ENCODE measurements at places on chromosomes 4 and X.

DNA sequence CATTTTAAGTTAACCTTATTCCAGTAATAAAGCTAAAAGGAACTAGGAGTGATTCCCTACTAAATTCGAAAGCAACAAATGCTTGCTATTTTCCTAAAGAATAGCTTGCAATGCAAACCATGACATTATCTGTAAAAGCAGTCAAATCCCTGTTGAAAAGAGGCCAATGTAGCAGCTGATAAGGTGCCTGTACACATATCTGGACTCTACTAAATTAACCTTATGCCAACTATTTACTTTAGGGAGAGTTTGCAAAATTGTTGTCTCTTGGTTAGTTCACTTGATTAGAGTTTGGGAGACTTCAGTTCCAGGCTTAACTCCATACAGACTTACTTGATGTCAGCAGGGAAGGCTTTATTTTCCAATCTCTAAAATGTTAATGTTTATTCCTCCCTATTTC, 6.0 kb downstream of the IL13RA2 start:
- no peak overlapping the region for H3K27ac ChIP-seq
- no peaks in the 10 kb centered on the region for H3K27me3 ChIP-seq
- no peaks in the 10 kb centered on the region for H3K36me3 ChIP-seq
- DNase-seq: no peak
- H3K4me3 ChIP-seq: no peak overlapping the region

DNA sequence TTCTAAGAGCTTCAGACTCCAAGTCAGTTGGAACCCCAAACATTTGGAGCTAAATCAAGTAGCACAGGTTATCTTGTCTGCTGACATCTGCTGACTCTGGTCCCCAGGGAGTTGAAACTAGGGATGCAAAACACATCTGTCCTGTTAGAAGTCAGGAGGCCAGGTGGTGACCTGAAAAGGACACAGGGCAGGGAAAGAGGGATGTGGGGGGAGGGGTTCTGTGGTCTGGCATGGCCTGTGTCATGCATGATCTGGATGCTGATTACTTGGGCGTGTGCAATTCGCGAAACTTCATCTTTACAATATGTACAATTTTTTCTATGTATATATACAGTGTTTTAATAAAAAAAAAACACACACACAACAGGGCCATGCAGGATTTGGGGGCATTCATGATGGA, 55.3 kb downstream of the FHDC1 start:
- no peak for DNase-seq
- no peak overlapping the region for H3K4me3 ChIP-seq
- no peaks in the 10 kb centered on the region for H3K4me1 ChIP-seq
- H3K27ac ChIP-seq: no peak overlapping the region
- H3K36me3 ChIP-seq: no peaks in the 10 kb centered on the region
- H3K27me3 ChIP-seq: peaks cover 22% of the 10 kb centered on the region

- no peaks in the 10 kb centered on the region for H3K36me3 ChIP-seq
- H3K4me3 ChIP-seq: no peak overlapping the region
- no peak overlapping the region for H3K27ac ChIP-seq
- no peaks in the 10 kb centered on the region for H3K4me1 ChIP-seq
- no peak for DNase-seq
- H3K27me3 ChIP-seq: peaks cover 43% of the 10 kb centered on the region
Observed at GRCh38 chr4:168636506-168637196, 139.8 kb downstream of the PALLD start.

GRCh38 chr4:144202081-144202480, 61.6 kb upstream of the GYPA start:
- DNase-seq: no peak
- H3K27ac ChIP-seq: no peak overlapping the region
- no peak overlapping the region for H3K4me3 ChIP-seq

GRCh38 chr4:29278585-29278984, 1441.6 kb upstream of the PCDH7 start:
- H3K4me3 ChIP-seq: no peak overlapping the region
- H3K27me3 ChIP-seq: no peaks in the 10 kb centered on the region
- H3K4me1 ChIP-seq: no peaks in the 10 kb centered on the region
- DNase-seq: no peak
- no peak overlapping the region for H3K27ac ChIP-seq

DNA sequence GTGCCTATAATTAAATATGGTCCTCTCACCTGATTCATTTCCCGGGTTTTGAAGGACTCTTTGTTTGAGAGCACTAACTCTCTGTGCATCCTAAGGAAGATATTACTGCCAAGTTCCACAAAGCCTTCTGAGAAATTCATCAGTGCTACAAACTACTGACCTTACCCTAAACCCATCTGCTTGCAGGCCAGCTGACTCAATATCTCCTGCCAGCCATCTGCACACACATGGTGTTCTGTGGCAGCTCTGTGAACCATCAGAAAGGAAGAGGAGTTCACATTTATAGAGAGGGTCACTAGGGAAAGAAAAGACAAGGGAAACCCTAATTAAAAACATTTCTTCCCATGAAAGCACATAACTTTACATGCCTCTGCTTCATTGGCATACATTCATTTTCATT, 156.7 kb downstream of the ATP10D start:
- no peak overlapping the region for H3K4me3 ChIP-seq
- no peaks in the 10 kb centered on the region for H3K4me1 ChIP-seq
- no peak for DNase-seq
- no peak overlapping the region for H3K27ac ChIP-seq
- H3K27me3 ChIP-seq: peaks cover 9% of the 10 kb centered on the region

DNA sequence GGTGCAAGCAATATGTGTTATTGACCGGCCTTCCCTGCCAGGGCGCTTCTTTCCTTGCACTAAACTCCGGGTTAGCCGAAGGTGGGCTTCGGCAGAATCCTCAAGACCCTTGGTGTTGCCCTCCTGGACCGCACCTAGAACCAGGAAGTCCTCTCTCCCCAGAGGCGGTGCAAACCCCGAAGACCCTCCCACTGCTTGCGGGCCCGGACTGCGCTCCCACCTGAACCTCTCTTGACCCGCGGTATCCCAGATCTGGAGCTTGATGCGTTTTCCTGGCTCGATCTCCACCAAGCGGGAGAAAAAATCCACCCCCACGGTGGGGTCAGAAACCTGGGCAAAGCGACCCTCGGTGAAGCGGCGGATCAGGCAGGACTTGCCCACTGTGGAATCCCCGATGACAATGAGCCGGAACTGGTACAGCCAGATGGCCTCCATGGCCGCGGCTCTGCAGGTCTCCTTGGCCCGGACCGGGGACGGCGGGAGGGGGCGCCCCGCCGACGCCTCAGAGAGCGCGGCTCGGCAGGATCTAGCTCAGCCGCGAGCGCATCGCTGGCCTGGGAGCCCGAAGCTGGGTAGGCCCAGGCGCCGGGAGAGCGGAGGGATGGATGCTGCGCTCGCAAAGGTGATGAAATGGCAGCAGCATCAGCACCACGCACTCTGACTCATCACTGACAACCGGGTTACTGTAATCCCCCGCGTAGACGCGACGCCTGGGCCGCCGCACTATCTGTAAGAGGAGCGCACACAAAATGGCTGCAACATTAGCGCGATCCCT, at the start of gene RAB39B:
TSS of gene RAB39B (minus strand) at position 638 of the 775 bp plus-strand sequence. CDS start at position 435, 203 bp downstream.
- peaks cover 8% of the 10 kb centered on the region for H3K36me3 ChIP-seq
- H3K27me3 ChIP-seq: no peaks in the 10 kb centered on the region
- peaks cover 31% of the 10 kb centered on the region for H3K4me1 ChIP-seq
- peak; percentile 78 for DNase-seq
- peak within 1 kb of the TSS; percentile 91 for H3K27ac ChIP-seq

DNA sequence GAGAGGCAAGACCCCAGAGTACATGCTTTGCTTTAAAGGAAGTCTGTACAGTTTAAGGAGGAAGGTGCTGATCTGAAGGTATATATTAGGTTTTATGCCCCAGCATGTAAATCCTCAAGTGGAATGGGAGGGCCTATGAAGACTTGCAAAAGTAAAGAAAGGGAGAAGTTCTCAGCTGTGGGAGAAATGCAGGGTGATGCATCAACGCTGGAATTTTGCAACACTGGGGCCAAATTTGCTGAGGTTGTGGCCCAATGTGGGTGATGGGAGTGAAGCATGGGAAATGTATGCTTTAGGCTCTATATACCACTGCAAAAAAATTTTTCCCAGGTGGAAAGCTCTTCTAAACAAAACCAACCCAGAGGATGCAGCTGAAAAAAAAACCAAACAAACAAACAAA, 33.8 kb upstream of the GPR174 start:
- no peaks in the 10 kb centered on the region for H3K27me3 ChIP-seq
- no peak overlapping the region for H3K27ac ChIP-seq
- no peak overlapping the region for H3K4me3 ChIP-seq
- peaks cover 22% of the 10 kb centered on the region for H3K36me3 ChIP-seq
- DNase-seq: no peak

GRCh38 chr4:6369924-6370645, 100.4 kb downstream of the WFS1 start:
- H3K36me3 ChIP-seq: no peaks in the 10 kb centered on the region
- peaks cover 4% of the 10 kb centered on the region for H3K27me3 ChIP-seq
- DNase-seq: no peak

- peaks cover 4% of the 10 kb centered on the region for H3K27me3 ChIP-seq
- no peaks in the 10 kb centered on the region for H3K36me3 ChIP-seq
- no peak overlapping the region for H3K27ac ChIP-seq
- DNase-seq: no peak
Observed at GRCh38 chr4:53686521-53686920, 95.2 kb upstream of the LNX1 start.

DNA sequence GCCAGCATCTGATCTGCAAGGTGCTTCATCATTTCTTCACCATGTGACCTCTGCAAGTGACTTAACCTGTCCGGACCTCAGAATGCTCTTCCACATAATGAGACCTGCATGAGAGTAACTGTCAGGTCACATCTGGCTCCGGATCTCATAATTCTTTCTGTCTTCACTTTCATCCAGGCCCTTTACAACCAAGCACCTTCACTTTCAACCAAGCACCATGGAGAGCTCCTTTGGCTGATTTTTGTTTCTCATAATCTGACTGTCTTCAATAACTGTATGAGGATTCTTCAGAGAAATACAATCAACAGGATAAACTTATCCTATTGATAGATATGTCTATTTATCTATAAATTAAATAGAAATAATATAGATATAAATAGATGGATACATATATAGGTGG, 148.1 kb downstream of the VCX3A start:
- no peaks in the 10 kb centered on the region for H3K27me3 ChIP-seq
- H3K4me3 ChIP-seq: no peak overlapping the region
- H3K27ac ChIP-seq: no peak overlapping the region
- no peaks in the 10 kb centered on the region for H3K36me3 ChIP-seq

DNA sequence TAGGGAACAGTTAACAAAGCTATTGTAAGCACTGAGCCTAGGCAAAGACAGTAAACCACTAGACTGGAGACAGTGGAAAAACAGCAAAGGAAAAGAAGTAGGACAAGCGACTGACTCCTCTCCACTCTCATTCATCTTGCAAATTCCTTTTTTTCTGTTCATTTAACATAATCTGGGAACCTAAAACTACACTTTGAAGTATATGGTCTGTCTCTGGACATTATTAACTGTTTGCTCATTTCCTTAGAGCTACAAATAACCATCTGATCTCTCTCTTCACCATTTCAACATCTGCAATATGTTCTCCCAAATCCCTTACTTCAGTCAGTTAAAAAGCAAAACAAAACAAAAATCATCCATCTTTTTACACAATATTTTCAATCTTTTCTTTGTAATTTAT, 642 bp downstream of the HMGN5 start:
- H3K4me1 ChIP-seq: peaks cover 33% of the 10 kb centered on the region
- peaks cover 17% of the 10 kb centered on the region for H3K36me3 ChIP-seq
- no peak for DNase-seq

DNA sequence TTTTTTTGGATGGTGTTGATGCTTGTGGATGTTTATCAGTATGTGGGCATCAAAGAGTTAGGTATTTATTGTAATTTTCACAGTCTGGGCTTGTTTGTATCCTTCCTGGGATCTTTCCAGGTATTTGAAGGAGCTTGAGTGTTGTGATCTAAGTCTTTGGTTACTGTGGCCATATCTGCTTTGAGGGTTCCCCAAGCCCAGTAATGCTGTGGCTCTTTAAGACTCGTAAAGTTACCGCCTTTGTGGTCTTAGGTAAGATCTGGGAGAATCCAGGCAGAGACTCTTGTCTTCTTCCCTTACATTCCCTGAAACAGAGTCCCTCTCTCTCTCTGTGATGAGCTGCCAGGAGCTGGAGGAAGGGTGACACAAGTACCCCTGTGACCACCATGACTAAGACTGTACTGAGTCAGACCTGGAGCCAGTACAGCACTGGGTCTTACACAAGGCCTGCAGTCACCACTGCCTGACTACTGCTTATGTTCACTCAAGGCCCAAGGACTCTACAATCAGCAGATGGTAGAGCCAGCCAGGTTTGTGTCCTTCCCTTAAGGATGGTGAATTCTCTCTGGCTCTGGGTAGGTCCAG, 62.2 kb downstream of the FMR1NB start:
- H3K4me3 ChIP-seq: no peak overlapping the region
- no peak for DNase-seq
- no peaks in the 10 kb centered on the region for H3K27me3 ChIP-seq
- no peaks in the 10 kb centered on the region for H3K36me3 ChIP-seq
- H3K27ac ChIP-seq: no peak overlapping the region

DNA sequence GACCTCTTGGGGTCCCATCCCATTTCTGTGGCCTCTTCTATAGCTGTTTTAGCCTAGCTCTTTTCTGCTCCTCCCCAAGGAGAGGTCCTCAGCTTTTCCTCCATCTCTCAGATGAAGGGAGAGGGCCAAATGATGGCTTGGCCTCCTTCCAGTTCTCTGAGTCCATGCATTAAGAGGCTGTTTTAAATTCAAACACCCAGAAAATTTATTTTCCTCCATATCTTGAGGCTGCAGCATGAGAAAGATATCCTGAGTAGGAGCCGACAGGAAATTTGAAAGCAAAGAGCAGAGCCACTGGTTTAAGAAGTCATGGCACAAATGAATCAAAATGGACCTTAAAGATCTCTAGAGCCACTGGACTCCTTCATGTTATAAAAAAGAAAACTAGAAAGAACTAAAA, 558.8 kb downstream of the MID1IP1 start:
- H3K36me3 ChIP-seq: no peaks in the 10 kb centered on the region
- H3K27me3 ChIP-seq: no peaks in the 10 kb centered on the region
- no peak overlapping the region for H3K4me3 ChIP-seq
- no peak for DNase-seq

DNA sequence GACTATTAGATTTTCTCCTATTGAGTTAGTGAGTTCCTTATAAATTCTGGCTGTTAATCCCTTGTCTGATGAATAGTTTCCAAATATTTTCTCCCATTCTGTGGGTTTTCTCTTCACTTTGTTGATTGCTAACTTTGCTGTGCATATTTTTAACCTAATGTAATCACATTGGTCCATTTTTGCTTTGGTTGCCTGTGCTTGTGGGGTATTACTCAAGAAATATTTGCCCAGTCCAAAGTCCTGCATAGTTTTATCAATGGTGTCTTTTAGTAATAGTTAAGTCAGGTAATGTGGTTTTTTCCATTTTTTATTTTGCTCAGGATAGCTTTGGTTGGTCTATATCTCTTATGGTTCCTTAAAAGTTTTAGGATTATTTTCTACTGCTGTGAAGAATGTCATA, 490.3 kb downstream of the ARAP2 start:
- no peaks in the 10 kb centered on the region for H3K27me3 ChIP-seq
- H3K4me3 ChIP-seq: no peak overlapping the region
- H3K27ac ChIP-seq: no peak overlapping the region
- H3K36me3 ChIP-seq: no peaks in the 10 kb centered on the region

Data from activated naive CD4-positive, alpha-beta T cell treated with anti-CD3 and anti-CD28 coated beads, Interleukin-2, amount 10 ng/mL, durations not matched to agents 7 days and 5 days (primary cell).